ENCODE measurements at places on chromosomes 7 and 10.

DNA sequence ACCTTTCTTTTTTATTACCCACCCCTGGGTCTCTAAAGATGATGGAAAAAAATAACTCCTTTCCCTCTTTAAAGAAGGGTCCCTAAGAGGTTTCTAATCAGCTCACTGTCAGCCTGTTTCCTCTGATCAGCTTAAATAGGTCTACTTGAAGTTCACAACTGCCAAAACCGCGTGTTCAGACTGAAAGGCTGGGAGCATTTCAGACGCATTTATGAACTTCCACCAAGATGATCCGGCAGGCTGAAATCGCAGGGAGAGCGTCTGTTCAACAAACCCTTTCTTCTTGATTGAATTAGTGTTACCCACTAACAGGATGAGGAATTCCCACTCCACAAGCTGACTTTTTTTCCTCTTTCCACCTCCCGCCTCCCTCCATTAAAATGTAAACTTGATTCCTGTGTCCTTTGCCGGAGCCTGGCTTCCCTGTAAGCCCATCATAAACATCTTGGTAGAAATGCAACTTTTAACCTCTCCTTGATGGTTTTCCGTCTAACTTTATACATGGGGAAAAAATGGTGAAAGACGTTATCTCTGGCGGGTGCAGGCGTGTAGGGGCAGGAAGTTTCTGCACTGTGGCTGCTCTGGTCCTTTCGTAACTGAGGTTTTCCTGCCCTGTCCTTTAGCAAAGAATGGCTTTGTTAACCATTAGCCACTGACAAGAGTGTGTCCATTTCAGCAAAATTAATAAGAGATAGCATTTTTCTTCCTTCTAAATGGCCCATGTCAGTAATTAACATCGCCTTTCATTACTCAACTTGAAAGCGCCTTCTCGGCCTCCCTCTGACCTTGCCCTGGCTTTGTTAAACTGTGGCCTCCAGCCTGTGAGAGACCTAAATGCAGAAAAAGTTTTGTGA, 130.7 kb downstream of the BAMBI start:
- DNase-seq: no peak

DNA sequence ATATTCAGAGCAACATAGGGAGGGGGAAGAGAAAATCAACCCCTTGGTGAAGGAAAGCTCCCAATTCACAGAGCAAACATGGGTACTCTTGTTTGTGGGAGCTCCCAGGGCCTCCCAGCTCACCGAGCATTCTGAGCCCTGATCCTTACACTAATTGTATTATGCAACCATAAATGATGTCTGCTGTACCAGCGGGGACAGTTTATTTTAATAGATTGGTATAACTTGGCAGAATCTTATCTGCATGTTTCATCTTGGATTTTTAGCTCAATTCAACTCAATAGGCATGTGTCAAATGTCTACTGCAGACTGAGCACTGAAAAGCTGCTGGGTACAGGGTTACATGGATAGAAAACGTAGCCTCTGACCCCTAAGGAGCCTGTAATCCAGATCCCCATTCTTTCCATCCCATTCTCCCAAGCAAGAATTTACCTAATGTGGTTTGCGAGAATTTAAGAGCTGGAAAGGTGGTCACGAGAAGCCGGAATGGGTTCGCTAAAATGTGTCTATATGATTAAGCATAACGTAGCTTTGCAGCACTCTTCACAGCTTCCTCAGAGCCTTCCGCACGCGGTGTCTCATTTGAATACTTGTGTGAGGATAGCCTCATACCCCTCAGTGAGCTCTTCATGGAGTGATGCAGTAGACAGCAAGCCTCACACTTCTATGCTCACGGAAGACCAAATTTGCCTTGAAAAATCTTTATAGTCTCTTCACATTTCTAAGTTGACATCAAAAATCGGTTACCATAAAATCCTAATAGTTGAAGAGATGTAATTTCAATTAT, 18.3 kb downstream of the EGFR start:
- no peak for DNase-seq

GRCh38 chr10:97454330-97455036, 8.5 kb downstream of the ZDHHC16 start:
- no peak for DNase-seq

- DNase-seq: no peak
Measured at GRCh38 chr10:29595636-29596225, 39.0 kb downstream of the SVIL start.

- no peak for DNase-seq
Measured at GRCh38 chr7:156238366-156239133, 402.0 kb upstream of the RNF32 start.

- no peak for DNase-seq
Measured at GRCh38 chr7:140551355-140552239, 72.3 kb upstream of the MKRN1 start.
